ENCODE measurements at places on chromosomes 4 and X. TPM values are rescaled to one million over a fixed set of nuclear protein-coding genes. Genes with fewer than 3 reads are reported as not detected.

Gene SOX3
- 0.10 TPM for polyA plus RNA-seq

Gene MAGEA10
- not detected for polyA plus RNA-seq

Gene UGT2B11
- polyA plus RNA-seq, result not detected

Gene ENPP6
- 0.06 TPM for polyA plus RNA-seq

Gene CSAG2
- polyA plus RNA-seq, result not detected

Gene JCHAIN
- 0.13 TPM for polyA plus RNA-seq

Gene SEC24B
- polyA plus RNA-seq, result 16.2 TPM

Gene PABPC5
- 0.37 TPM for polyA plus RNA-seq

Gene TLR3
- polyA plus RNA-seq, result 0.49 TPM

Gene VCX
- not detected for polyA plus RNA-seq

Gene BEX3
- polyA plus RNA-seq, result 10.8 TPM

Gene BEX5
- polyA plus RNA-seq, result 0.20 TPM

Data from psoas muscle (tissue), 8 donors.